Karpas-422 (cell line): ENCODE measurements at places on chromosomes 6 and 20. TPM values are rescaled to one million over a fixed set of nuclear protein-coding genes. Genes with fewer than 3 reads are reported as not detected.

PKIG gene
- total RNA-seq = 261 and 285 TPM in 2 replicates

GRCh38 chr20:54649511-54649962 is 174.1 kb downstream of the DOK5 start:
- peak; percentile 91 for DNase-seq

GRCh38 chr20:63378626-63379025 is 17.5 kb upstream of the CHRNA4 start:
- peak; percentile 54 for DNase-seq

TPD52L1 gene
- total RNA-seq = not detected in 2 replicates

- no peak for DNase-seq
These were observed 89.9 kb downstream of the BTBD9 start for GRCh38 chr6:38549795-38550194.
